NCI-H1092 (cell line): ENCODE measurements at places on chromosomes 12 and 14.

- peak; percentile 82 for DNase-seq
Observed at GRCh38 chr12:569803-570434, 93.3 kb downstream of the NINJ2 start.

DNA sequence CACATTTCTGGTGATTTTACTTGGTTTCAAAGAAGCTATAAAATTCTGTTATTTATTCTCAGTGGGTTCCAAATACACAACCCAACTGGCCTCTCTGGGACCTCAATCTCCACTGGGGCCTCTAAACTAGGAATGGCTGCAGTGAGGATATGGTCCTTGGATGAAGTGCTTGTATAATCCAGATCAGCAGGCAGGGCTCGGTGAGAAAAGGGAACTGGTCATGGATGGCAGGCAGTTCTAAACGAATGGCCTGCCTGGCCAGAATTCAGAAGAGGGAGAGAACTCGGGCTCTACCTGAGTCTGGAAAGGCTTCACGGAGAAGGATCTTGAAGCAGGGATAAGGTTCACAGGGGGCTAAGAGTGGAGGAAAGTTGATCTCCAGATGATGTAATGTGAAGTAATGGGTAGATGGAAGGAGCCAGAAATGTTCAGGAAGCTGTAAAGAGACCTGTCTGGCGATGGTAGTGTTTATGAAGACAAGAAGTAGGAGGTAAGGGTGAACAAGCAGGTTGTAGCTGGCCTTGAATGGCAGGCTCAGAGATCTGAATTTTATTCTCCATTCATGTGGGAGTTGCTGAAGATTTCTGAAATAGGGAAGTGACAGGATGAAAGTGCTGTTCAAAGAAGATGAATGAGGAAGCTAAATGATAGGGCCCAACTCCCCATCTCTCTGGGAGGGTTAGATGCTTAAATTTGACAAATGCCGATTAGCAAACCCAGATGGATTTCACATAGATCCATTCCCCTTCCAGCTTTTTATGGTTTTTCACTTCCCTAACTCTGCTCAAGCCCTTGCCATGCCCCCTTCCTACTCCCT, 31.5 kb upstream of the ANO6 start:
- no peak for DNase-seq

GRCh38 chr12:21539797-21540196, 13.7 kb downstream of the SPX start:
- DNase-seq = no peak

- DNase-seq = no peak
Observed at GRCh38 chr12:96303653-96304052, 96.6 kb downstream of the CDK17 start.
